ENCODE measurements at places on chromosomes 13 and 19. TPM values are rescaled to one million over a fixed set of nuclear protein-coding genes. Genes with fewer than 3 reads are reported as not detected.

The PRX gene
- total RNA-seq = 1.9 TPM

The MEX3D gene
- 161 TPM for total RNA-seq

The C1QTNF9B gene
- not detected for total RNA-seq

The KCNC3 gene
- total RNA-seq = under 0.01 TPM

The ZNF563 gene
- 2.4 TPM for total RNA-seq

The RHPN2 gene
- 25.1 TPM for total RNA-seq

The ZNF540 gene
- total RNA-seq = not detected

The EPS8L1 gene
- total RNA-seq = 92.1 TPM

The HIF3A gene
- 0.48 TPM for total RNA-seq

The MOB3A gene
- total RNA-seq = 37.3 TPM

The HCN2 gene
- total RNA-seq = 0.21 TPM

The GNG7 gene
- under 0.01 TPM for total RNA-seq

The CD37 gene
- not detected for total RNA-seq

The SERTM1 gene
- not detected for total RNA-seq

The SH2D3A gene
- 129 TPM for total RNA-seq

The CEACAM3 gene
- not detected for total RNA-seq

The KIR3DL2 gene
- total RNA-seq = not detected

The ZNF223 gene
- 2.9 TPM for total RNA-seq

The TJP3 gene
- total RNA-seq = 2.3 TPM

The WDR87 gene
- total RNA-seq = not detected

The ZNF573 gene
- total RNA-seq = 5.5 TPM

The COX6B2 gene
- 0.64 TPM for total RNA-seq

The ZNF808 gene
- 14.9 TPM for total RNA-seq

The CUL4A gene
- total RNA-seq = 195 TPM

The PRKCG gene
- under 0.01 TPM for total RNA-seq

The TNFSF13B gene
- total RNA-seq = 1.1 TPM

The FSD1 gene
- total RNA-seq = 1.9 TPM

The CGB1 gene
- not detected for total RNA-seq

The JUNB gene
- 221 TPM for total RNA-seq

The SOX1 gene
- not detected for total RNA-seq

The VSTM1 gene
- not detected for total RNA-seq

The CNN1 gene
- total RNA-seq = 1.7 TPM

The ZNF83 gene
- 86.3 TPM for total RNA-seq

The ERICH6B gene
- not detected for total RNA-seq

The DIRAS1 gene
- under 0.01 TPM for total RNA-seq

The ADGRE3 gene
- not detected for total RNA-seq

The IGLON5 gene
- not detected for total RNA-seq

The PRRG2 gene
- 7.2 TPM for total RNA-seq

The KLK12 gene
- not detected for total RNA-seq
